Mucosa of descending colon (tissue), 3 donors: ENCODE measurements at places on chromosomes 6 and 20.

DNA sequence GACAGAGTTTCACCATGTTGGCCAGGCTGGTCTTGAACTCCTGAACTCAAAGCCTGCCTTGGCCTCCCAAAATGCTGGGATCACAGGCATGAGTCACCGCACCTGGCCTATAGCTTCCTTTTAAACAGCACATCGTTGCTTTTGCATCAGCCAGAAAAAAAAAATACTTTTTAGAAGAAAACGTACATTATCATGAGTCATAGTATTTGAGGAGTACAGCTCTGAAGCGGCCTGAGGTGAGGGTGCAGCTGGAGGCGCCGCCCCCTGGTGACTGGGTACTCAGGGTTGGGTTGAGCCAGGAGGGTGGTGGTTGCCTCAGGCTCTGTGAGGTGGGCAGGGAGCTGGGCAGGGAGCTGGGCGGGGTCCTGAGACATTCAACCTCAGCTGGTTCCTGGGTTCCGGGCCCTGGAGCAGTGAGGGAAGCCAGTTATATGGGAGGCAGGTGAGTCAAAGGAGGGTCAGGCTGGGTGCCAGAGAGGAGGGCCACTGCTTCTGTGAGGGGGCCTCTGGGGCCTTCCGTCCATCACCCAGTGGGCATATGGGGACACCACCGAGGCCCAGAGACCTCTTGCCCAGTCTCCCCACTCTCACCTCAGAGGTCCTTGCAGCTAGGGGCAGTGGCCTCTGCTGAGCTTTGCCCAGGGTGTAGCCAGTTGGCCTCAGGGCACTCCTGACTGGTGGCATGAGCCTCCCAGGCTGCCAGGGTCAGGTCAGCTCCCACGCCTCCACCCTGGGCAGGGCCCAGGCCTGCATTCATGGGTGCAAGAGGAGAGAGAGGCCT lies 11.7 kb upstream of the ID1 start:
- DNase-seq: peak; percentile 94

- DNase-seq: no peak
Measured at GRCh38 chr20:12577213-12577612, 431.6 kb upstream of the SPTLC3 start.

DNA sequence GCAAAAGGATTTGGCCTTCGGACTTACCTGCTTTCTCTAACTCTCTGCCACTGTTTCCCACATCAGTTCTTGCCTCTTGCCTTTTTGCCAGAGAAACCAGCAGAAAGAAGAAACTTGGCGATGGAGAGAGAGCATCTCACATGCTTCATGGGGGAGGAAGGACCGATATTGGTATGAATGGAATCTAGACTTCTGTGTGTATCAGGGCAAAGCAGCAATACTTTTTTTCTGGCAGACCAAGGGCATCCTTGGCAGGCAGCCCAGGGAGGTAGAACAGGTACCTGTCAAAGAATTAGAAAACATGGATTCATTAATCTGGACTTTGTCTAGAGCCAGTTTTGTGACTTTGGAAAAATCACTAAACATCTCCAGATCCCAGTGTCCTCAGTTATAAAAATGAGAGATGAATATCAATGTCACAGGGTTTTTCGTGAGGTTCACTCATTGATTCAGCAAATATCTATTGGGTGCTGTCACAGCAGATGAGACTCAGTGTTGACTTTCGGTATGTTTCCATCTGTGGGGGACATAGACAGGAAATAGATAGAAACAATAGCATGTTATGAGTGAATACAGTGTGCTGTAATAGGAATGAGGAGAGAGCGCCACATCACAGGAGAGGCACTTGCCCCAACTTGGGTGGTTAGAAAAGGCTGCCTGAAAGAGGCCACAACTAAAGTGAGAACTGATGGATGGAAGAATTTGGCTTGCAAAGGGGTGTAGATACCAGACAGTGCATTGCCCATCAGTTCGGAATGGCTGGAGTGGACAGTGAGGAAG lies 114.1 kb downstream of the CD83 start:
- no peak for DNase-seq

GRCh38 chr6:136037876-136038460 lies 186.5 kb downstream of the PDE7B start:
- DNase-seq: no peak

DNA sequence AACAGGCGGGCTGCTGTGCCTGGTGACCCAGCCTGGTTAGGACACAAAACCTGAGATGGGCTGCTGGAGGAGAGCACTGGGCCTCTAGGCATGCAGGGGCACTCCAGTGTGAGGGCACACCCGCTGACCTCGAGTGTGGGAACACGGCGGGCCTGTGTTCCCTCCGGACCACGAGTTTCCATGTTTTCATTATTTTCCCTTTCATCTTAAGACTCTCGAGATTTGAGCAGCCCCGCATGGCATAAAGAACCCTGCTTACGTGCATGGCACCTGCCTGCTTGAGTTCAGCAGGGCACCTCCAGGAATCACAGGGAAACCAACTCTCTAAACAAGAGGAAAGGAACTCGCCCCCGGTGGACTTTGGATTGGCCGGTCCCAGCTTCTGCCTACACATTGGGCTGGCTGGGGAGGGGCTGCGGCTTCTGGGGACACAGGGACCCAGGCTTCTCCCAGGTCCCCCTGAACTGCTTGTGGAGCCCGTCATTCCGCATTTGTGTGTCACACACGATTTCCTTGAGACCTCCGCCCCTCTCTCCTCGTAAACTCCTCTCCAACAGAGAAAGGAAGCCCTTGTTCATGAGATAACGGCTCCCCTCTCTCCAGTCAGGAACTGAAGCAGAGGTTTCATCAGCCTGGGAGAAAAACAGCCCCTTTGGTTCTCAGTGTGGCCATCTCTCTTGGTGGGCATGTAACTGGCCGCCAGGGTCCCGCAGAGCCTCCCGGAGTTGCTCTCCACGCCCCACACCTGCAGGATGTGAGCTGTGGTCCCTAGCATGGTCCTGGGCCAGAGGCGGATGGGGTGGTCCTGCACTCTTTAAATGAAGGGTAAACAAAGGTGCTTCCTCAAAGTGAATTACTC lies 181.8 kb downstream of the TTLL2 start:
- DNase-seq: peak; percentile 45

GRCh38 chr6:115592025-115592424 lies 468.7 kb downstream of the FRK start:
- no peak for DNase-seq

GRCh38 chr20:20677186-20677585 lies 35.3 kb downstream of the RALGAPA2 start:
- DNase-seq: no peak

DNA sequence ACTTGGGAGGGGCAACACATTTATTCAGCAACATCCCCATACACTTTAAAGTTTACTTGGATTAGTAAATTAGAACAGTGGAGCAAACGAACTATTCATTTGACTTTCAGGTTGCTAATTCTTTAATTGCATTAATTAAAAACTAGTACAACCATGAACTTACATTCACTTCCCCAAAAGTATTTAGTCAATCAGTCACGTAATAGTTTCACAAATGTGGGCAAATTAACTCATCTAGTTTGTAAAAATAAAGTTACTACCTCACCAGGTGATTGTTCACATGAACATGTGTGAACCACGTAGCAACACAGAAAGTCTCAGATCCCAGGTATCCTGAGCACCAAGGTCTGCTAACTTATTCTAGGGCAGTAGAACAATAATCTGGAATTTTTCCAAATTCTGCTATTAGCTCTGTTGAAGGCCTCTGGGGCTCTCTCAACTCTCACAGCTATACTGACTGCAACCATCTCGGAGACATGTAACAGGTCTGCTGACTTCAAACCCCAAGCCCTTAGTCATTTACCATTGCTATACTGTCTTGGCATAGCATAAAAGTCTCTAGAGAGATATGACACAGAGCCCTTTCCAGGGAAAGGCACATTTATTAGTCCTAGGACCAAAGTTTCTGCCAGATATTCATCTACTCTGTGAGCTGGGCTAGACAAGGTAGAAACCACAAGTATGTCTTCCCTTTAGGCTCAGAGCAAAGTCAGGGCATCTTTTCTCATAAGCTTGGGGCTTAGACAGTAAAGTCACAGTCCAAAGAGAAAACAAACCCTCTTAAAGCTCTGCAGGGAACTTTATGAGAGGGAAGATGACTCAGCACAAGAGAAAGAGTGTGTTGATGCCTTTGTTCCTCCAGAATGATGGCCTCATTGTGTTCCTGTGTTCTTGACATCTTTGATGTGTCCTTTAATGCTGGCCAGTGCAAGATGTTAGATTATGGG lies 50.9 kb upstream of the CCDC28A start:
- DNase-seq: no peak

DNA sequence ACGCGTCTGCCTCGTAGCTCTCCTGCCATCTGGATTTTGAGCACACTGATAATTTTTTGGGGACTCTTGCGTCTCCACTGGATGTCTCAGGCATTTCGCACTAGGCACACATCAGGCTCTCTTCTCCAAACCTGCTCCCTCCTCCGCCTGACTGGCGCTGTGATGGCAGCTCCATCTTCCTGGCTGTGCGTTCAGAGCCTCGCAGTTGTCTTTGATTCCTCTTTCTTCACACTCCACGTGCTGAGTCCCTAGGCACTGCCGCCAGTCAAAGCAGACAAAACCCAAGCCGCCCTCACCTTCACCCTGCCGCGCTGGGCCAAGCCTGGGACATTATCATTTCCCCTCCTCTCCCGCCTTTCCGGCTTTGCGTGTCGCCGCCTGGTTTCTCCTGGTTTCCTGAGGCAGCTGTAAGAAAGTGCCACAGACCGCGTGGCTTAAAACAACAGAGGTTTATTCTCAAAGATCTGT lies 778 bp downstream of the PSMG4 start:
- DNase-seq: peak; percentile 63

GRCh38 chr20:10093087-10093591 lies 58.4 kb downstream of the ANKEF1 start:
- DNase-seq: no peak

- DNase-seq: no peak
Measured at GRCh38 chr6:81105998-81106397, 646.5 kb downstream of the TENT5A start.

GRCh38 chr6:142648036-142648451 lies 296.9 kb downstream of the HIVEP2 start:
- no peak for DNase-seq

DNA sequence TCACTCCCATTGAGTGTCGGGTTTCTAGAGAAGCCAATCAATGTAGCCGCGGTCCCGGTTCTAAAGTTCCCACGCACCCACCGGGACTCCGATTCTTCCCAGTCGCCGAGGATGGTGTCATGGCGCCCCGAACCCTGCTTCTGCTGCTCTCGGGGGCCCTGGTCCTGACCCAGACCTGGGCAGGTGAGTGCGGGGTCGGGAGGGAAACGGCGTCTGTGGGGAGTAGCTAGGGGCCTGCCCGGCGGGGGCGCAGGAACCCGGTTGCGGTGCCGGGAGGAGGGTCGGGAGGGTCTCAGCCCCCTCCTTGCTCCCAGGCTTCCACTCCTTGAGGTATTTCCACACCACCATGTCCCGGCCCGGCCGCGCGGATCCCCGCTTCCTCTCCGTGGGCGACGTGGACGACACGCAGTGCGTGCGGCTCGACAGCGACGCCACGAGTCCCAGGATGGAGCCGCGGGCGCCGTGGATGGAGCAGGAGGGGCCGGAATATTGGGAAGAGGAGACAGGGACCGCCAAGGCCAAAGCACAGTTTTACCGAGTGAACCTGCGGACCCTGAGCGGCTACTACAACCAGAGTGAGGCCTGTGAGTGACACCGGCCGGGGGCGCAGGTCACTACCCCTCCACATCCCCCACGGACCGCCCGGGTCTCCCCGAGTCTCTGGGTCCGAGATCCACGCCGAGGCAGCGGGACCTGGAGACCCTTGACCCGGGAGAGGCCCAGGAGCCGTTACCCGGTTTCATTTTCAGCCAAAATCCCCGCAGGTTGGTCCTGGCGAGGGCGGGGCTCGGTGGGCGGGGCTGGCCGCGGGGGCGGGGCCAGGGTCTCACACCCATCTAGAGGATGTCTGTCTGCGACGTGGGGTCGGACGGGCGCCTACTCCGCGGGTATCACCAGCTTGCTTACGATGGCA lies 35.2 kb upstream of the HLA-G start:
- DNase-seq: peak; percentile 66

GRCh38 chr6:55694148-55694547 lies 115.2 kb upstream of the HMGCLL1 start:
- no peak for DNase-seq

DNA sequence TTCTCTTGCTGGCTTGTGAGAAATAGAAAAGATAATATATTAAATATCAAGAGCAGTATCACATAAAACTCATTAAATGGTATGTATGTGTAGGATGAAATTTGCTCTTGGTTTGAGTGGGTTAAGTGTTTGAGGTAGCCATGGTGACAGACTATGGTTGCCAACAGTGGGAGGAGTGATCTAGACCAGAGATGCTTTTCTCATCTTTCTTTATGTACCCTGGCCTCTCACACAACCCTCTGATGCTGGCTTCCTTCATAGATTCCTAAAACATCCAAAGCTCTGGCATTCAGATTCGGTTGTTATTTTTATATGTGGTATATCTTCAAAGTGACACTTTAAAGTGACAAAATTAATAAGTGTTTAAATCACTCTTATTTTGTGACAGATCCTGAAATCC lies 9.0 kb upstream of the MLIP start:
- no peak for DNase-seq

DNA sequence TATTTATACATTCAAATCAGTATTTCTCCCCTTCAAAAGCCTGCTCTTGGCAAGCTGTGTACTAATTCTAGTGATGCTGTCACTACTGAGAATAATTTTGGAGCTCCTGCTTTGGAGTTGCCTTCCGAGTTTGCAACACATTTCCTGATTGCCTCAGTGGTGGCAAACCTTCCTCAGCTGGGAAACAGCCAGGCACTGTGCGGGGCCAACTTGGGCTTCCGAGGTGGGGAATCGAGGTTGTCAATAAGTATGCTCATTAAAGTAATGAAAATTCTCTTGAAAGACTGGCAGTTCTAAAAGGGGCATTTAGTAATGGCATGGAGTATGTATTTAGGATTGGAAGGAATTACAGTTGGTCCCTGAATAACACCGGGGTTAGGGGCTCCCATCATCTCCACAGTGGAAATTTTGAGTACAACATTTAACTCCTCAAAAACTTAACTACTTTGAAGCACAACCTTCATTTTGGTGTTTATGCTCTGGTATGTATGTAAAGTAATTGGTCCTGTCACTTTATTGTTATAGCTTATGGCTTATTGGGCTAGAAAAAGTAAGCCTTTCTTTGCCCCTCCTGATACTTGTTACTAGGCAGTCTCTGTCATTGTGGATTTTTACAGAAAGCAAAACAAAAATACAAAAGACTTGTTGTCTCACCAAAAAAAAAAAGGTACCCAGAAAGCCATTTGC lies 2.7 kb downstream of the PAQR8 start:
- DNase-seq: no peak

DNA sequence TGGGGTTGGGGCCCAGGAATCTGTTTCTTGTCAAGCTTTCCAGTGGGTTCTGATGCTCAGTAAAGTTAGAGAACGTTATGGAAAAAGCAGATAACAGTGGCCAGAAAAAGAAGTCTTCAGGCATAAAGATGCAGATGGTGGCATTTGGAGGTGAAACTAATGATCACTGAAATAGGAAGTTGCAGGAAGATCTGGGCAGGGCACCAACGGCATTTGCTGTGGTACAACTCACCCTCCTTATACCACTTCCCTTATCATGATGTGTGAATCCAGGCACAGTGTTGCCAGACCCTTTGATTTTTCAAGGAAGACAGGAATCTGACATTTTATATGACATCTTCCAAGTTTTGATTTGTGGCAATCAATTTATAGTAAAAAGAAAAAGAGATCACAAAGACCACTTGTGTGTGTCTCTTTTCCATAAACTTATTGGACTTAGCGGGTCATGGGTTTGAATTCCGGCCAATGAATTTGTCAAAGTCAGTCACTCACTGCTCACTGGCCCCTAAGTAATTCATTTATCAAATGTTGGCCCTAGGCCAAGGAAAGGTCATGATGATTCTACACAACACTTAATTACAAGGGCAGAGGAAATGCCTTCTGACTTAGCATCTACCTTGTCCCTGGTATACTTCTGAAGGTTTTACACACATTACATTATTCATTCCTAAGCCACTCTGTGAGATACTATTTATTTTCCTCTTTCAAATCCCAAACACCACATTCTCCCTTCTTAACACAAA lies 37.6 kb downstream of the LAMP5 start:
- no peak for DNase-seq
